Heart left ventricle (tissue), 16 donors: ENCODE measurements at places on chromosomes 3 and 15. TPM values are rescaled to one million over a fixed set of nuclear protein-coding genes. Genes with fewer than 3 reads are reported as not detected.

DNA sequence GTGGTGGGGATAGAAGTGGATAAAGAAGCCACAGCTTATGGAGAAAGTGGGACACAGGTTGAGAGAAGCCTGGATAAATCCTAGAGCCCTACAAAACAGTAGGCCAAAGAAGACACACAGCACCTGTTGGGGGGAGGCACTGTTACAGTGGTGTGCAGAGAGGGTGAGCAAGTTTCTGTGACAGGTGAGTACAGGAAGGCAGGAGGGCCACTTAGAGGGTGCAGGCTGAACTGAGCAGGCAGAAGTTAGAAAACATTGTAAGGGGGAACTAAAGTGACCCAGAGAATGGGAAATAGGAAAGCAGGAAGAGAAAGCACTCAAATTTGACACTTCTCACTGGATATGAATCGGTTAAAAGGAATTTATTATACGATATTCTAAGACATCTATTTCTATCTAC, 146.1 kb upstream of the TMCO5A start:
- no peaks in the 10 kb centered on the region for H3K4me1 ChIP-seq
- H3K27ac ChIP-seq, result no peak overlapping the region
- H3K4me3 ChIP-seq, result no peak overlapping the region
- H3K36me3 ChIP-seq, result no peaks in the 10 kb centered on the region
- H3K27me3 ChIP-seq, result no peaks in the 10 kb centered on the region

DNA sequence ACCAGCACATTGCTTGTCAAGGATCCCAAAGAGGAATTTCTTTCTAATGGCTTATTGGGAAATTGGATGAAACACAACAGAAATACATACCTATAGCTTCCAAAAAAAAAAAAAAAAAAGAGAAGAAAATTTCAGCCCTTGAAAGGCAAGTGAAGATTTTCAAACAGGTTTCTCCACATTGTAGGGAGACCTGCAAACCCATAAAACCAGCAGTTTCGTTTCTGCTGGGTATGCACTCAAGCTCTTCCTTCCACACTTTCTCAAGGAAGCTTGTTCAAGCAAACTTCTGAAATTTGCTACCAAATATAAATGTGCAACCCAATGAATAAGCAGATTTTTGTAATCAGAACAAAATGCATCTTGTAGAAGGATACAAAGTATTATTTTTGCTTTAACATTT, 15.9 kb upstream of the SH3BP5 start:
- no peak overlapping the region for H3K4me3 ChIP-seq
- no peaks in the 10 kb centered on the region for H3K27me3 ChIP-seq
- H3K4me1 ChIP-seq, result no peaks in the 10 kb centered on the region
- H3K36me3 ChIP-seq, result no peaks in the 10 kb centered on the region
- H3K27ac ChIP-seq, result no peak overlapping the region

Gene FSIP1
- 0.28 TPM for total RNA-seq

DNA sequence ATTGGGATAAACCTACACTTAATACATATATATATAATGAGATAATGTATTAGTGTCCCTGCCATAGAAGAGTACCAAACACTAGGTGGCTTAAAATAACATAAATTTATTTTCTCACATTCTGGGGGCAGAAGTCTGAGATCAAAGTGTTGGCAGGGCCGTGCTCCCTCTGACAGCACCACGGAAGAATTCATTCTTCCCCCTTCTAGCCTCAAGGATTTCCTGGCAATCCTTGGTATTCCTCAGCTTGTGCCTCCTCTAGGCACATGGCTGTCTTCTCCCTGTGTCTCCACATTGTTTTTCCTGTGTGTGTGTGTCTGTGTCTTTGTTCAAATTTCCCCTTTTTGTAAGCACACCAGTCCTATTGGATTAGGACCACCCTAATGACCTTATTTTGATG, 115.2 kb upstream of the AGBL1 start:
- H3K4me3 ChIP-seq, result no peak overlapping the region
- DNase-seq, result no peak
- no peaks in the 10 kb centered on the region for H3K4me1 ChIP-seq
- no peaks in the 10 kb centered on the region for H3K27me3 ChIP-seq

DNA sequence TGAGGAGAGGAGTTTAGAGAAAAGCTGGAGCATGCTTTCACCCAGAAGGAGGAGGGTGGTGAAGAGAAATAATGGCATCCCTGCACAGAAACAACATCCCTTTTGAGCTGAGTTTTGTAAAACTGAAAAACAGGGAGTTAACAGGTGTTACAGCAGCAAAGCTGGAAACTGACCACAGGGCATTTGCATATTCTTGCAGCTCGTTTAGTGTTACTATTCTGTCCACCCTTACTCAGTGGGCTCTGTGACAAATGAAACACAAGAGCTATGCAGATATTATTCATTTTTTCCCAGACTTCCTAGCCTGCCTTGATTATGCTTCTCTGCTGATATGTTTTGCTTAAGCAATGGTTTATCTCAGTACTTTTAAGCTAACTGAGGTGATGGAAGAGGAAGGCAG, 272.0 kb downstream of the NEK10 start:
- H3K4me1 ChIP-seq, result no peaks in the 10 kb centered on the region
- no peaks in the 10 kb centered on the region for H3K36me3 ChIP-seq
- DNase-seq, result no peak
- no peaks in the 10 kb centered on the region for H3K27me3 ChIP-seq

DNA sequence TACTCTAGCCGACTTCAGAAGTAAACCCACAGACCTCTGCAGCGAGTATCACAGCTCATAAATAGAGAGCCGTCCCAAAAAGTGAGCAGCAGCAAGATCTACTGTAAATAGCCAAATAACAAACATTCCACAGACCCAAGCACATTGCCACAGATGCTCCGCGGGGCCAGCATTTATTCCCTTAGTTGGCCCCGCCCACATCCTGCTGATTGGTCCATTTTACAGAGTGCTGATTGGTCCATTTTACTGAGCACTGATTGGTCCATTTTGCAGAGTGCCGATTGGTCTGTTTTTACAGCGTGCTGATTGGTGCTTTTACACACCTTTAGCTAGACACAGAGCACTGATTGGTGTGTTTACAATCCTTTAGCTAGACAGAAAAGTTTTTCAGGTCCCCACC, 17.3 kb upstream of the GABRB3 start:
- no peak overlapping the region for H3K27ac ChIP-seq
- H3K36me3 ChIP-seq, result no peaks in the 10 kb centered on the region
- H3K4me1 ChIP-seq, result no peaks in the 10 kb centered on the region
- DNase-seq, result no peak
- H3K27me3 ChIP-seq, result no peaks in the 10 kb centered on the region

Gene ARL14
- not detected for total RNA-seq

- no peaks in the 10 kb centered on the region for H3K4me1 ChIP-seq
- H3K27ac ChIP-seq, result no peak overlapping the region
- DNase-seq, result no peak
Observed at GRCh38 chr3:177228601-177229190, 31.4 kb upstream of the TBL1XR1 start.

DNA sequence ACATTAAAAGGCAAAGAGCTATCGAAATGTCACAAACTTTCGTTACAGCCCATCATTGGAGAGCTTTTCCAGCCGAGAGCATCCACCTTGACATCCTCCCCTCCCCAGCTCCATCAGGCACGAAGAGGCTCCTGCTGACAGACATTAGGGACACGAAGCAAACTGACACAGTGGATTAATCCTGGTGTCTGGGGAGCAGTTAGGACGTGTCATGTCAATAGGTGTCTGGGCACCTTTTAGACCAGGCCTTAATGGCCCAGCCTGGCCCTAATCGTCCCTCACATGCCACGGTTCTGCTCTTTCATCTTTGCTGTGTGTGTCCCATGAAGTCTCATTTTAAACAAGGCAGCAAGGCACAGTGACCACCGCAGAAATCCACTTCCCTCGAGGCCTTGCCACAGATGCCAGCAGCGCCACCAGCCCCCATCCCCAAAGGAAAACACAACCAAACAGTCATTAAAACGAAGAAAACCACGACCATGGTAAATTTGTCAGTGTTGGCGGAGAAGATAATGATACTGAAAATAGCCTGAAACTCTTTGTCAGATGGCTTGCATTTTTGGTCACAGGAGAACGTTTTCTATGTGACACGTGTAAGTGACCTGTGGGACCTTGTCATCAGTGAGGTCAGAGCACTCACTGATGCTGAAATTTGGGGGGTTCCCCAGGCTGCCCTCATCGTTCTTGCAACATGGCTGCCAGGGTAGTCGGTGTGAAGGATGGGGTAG, 16.3 kb upstream of the PCSK6 start:
- H3K4me3 ChIP-seq, result no peak overlapping the region
- peaks cover 2% of the 10 kb centered on the region for H3K4me1 ChIP-seq
- H3K27me3 ChIP-seq, result peaks cover 15% of the 10 kb centered on the region
- no peak for DNase-seq
- H3K36me3 ChIP-seq, result no peaks in the 10 kb centered on the region

- H3K27me3 ChIP-seq, result peaks cover 9% of the 10 kb centered on the region
- H3K4me3 ChIP-seq, result no peak overlapping the region
- H3K4me1 ChIP-seq, result no peaks in the 10 kb centered on the region
- no peaks in the 10 kb centered on the region for H3K36me3 ChIP-seq
- no peak overlapping the region for H3K27ac ChIP-seq
- DNase-seq, result no peak
Observed at GRCh38 chr3:1088503-1088902, 4.3 kb upstream of the CNTN6 start.

- no peaks in the 10 kb centered on the region for H3K27me3 ChIP-seq
- no peak overlapping the region for H3K27ac ChIP-seq
Observed at GRCh38 chr15:92638291-92638708, 17.3 kb downstream of the FAM174B start.
